SJSA1 (cell line): ENCODE measurements at places on chromosomes 1 and 21. TPM values are rescaled to one million over a fixed set of nuclear protein-coding genes. Genes with fewer than 3 reads are reported as not detected.

Gene HAO2
- total RNA-seq, result not detected in 2 replicates

Gene UBQLN4
- total RNA-seq, result 11.4 and 18.2 TPM in 2 replicates

Gene MNDA
- total RNA-seq, result not detected in 2 replicates

Gene SYNC
- 167 and 209 TPM in 2 replicates for total RNA-seq

GRCh38 chr1:97603218-97603617 lies 317.6 kb downstream of the DPYD start:
- no peaks in the 10 kb centered on the region for H3K27me3 ChIP-seq
- H3K27ac ChIP-seq, result no peak overlapping the region
- no peaks in the 10 kb centered on the region for H3K36me3 ChIP-seq
- H3K4me3 ChIP-seq, result no peak overlapping the region
- H3K4me1 ChIP-seq, result no peaks in the 10 kb centered on the region

DNA sequence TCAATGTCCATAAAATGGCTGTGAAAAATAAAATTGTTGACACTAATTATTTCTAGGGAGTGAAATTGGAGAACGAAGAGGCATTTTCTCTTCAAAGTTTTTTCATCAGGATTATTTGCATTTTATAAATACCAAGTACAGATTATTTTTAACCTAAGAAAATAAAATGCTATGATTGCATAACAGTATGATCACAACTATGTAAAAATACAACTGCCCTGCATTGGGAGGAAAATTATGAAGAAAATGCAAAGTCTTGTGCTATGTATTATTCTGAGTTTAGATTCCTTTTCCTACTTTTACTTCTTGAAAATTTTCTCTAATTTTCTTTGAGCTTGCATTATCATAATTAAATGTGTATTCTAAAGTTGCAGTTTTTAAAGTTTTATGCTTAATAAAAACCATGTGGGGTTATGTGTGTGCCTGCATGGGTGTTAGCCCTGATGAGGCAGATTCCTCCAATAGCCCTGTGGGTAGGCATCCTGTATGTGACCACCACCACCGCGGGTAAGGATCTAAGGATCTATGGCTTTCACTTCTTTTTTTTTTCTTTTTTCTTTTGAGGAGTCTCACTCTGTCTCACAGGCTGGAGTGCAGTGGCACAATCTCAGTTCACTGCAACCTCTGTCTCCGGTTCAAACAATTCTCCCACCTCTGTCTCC lies 24.7 kb downstream of the STX6 start:
- no peak overlapping the region for H3K27ac ChIP-seq
- no peaks in the 10 kb centered on the region for H3K27me3 ChIP-seq

Gene SPRR2A
- total RNA-seq, result not detected in 2 replicates

Gene DIRAS3
- total RNA-seq, result 1.1 and 3.0 TPM in 2 replicates
